ENCODE measurements at places on chromosomes 6 and 20. TPM values are rescaled to one million over a fixed set of nuclear protein-coding genes. Genes with fewer than 3 reads are reported as not detected.
A peak's percentile ranks its signal among the peaks of the same experiment; 100 is the strongest.

GRCh38 chr20:48015943-48016723, 230.9 kb upstream of the SULF2 start:
- no peak for DNase-seq

DNA sequence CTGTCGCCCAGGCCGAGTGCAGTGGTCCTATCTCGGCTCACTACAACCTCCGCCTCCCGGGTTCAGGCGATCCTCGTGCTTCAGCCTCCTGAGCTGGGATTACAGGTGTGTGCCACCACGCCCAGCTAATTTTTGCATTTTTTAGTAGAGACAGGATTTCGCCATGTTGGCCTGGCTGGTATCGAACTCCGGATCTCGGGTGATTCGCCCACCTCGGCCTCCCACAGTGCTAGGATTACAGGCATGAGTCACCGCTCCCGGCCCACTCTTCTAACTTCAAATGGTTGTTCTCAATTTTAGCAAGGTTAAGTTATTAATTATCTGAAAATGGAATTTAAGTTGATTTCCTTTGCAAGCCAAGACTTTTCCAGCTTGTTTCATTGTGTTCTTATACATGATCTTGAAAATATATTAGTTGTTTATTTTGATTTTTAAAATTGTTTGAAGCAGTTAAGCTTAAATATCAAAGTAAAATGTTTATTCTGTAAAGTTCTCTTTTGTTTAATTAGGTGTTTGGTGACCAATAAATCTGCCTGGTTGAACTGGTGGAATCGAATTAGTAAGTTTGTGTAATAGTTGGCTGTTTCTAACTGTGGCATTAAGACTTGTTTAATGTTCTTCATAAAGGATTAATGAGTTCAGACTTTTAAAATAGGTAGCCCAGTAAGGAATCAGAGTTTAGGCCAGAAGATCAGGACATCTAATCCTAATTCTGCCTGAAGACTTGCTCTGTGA, 2.3 kb downstream of the PM20D2 start:
- no peak for DNase-seq

GRCh38 chr6:125571207-125571755, 178.2 kb upstream of the HEY2 start:
- DNase-seq, result no peak

DNA sequence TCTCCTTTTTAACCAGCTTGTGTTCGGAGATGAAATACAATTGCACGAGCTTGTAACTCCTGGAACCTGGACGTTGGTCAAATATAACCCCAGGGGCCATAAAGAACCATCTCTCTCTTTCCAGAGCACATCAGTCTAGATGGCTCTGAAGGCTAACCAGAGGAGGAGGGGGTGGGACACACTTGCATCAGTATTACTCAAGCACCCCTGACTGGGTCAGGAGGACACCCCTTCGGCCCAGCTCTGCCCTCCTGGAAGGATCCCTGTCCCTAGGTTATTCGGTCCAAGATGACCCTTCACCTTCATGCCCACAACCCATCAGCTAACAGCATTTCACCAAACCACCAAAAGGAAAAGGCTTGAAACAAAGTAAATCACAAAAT, 67.1 kb downstream of the FYN start:
- no peak for DNase-seq

GRCh38 chr6:166625356-166625755, 1.7 kb downstream of the RPS6KA2 start:
- no peak for DNase-seq

DNA sequence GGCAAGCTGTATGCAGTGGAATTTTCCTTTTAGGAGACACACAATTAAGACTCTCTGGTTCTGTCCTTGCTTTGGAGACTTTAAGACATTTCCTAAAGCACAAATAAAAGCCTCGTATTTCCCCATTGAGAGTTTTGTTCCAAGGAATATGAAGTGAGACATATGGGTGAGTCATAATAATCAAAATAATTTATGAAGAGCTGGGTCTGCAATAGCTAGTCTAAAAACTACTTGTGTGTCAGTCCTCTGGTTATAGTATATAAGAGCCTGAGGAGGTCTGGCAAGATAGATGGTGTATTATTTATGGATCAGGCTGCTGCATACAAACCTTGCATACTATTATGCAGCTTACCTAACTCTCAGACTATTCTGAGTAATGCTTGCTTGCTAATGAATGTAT, 142.6 kb downstream of the ADGRG6 start:
- no peak for DNase-seq

GRCh38 chr6:161462148-161462547, 188.3 kb upstream of the AGPAT4 start:
- DNase-seq, result no peak

DNA sequence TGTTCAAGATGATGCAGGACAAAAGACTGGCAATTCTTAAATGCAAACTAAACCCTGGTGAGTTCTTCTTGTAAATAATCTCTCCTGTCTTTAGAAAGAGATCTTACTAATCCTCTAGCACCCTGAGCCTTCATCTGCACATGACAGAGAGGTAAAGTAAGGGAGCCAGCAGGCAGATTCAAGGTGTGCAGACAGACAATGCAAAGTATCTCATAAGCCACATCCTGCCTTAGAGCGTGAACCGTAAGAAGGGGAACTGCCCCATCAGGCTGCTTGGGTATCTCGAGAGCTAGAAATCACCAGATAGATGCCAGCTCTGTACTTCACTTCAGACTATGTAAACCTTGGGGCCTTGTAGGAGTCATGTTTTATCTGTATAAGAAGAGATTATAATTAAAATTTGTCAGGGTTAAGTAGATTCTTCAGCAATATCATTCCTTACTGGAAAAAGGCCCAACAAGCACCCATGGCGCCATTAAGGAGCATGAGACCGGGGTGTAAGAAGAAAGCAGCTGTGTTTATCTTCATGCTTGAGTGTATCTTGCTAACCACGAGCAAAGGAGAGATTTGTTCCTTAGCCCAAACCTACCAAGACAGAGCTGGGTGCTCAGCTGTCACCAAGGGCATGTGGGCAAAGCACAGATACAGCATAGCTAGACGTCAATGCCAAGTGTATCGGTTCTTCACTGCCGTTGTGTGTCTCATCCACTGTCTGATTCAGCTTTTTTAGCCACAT, 24.4 kb downstream of the CNR1 start:
- DNase-seq, result no peak

DNA sequence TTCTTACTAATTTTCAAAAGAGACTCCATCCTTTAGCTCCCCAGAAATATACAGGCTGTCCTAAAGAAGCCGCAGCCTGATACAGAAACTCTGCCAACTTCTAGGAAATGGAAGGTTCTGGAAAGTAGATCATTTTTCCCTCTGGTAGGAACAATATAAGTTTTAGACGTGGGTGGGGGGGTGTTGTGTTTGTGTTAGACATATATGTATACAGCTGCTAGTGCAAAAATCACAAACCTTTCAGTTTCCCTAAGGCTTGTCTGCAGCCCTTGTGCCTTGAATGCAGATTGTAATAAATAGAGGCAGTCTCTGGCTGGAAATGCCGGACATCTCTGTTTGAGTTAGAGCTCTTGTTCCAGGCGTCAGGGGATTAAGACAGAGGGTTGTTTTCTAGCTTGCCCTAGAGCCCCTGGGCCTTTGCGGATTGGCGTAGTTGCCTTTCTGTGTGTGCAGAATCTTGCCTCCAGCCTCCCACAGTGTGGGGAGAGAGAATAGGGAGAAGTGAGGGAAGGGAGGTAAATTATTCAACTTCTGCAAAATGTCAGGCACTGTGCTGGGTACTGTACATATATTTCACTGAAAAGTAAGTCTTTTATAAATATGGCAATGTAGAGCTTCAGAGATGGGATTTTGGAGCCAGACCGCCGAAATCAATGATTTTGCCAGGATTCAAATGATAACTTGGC, 269.7 kb downstream of the PRL start:
- no peak for DNase-seq

GRCh38 chr6:36719126-36719525, 21.5 kb downstream of the RAB44 start:
- DNase-seq, result no peak

TMEM14B gene
- 121 TPM for total RNA-seq

ACTL10 gene
- not detected for total RNA-seq

- peak; percentile 40 for DNase-seq
These were observed 5.6 kb upstream of the PHACTR3 start for GRCh38 chr20:59598625-59599310.

- DNase-seq, result no peak
These were observed 1.2 kb downstream of the HIVEP1 start for GRCh38 chr6:12013307-12013719.

- DNase-seq, result no peak
These were observed 119.7 kb upstream of the ZFP64 start for GRCh38 chr20:52311209-52311794.

GDAP1L1 gene
- not detected for total RNA-seq

MAP7 gene
- 60.7 TPM for total RNA-seq

DNA sequence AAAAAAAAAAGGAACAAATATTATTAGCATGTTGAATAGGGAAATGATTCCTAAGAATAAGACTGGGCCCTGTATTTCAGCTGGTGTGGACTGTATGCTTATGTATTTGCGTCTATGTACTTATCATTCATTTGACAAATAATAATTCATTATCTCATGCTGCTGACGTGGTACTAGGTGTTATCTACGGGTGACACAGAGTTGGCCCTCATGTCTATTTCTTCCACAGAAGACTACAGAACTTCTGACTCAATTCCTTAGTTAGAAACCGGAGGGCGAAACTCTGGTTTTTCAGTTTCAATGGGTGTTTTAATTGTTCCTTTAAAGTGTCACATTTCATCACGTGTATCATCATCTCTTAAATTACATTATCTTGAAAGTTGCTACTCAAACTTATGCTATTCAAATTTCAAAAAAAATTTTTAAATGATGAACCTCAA, 305.9 kb downstream of the CLIC5 start:
- no peak for DNase-seq

SLCO4A1 gene
- 91.6 TPM for total RNA-seq

- no peak for DNase-seq
These were observed 53.4 kb downstream of the HIVEP1 start for GRCh38 chr6:12065321-12066140.

DNA sequence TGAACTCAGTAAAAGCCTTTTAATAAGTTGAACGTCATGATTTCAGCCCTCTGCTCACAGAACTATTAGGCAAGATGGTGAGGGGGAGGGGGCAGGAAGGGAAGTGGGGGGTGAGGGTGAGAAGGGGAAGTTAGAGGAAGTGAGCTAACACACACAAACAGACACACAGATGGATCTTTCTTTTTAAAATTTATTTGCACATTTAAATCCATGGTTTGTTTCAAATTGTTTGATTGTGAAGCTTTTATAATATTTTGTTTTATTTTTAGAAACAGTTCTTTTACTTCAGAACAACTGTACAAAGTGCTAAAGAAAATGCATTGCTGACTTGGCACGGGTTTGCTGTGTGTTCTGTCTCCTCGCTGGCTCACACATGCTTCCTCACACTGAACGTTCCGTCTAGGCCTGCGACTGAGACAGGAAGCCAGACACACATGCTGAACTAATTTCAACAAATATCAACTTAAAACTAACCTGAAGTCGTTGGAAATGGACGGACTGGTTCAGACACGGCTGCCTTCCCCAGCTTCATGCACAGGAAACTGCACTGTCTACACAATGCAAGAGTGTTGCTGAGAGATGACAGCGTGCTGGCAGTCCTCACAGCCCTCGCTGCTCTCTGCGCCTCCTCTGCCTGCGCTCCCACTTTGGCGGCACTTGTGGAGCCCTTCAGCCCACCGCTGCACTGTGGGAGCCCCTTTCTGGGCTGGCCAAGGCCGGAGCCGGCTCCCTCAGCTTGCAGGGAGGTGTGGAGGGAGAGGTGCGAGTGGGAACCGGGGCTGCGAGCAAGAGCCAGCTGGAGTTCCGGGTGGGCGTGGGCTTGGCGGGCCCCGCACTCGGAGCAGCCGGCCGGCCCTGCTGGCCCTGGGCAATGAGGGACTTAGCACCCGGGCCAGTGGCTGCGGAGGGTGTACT, 8.1 kb upstream of the ZBP1 start:
- DNase-seq, result no peak

OR2H2 gene
- total RNA-seq, result not detected

DNA sequence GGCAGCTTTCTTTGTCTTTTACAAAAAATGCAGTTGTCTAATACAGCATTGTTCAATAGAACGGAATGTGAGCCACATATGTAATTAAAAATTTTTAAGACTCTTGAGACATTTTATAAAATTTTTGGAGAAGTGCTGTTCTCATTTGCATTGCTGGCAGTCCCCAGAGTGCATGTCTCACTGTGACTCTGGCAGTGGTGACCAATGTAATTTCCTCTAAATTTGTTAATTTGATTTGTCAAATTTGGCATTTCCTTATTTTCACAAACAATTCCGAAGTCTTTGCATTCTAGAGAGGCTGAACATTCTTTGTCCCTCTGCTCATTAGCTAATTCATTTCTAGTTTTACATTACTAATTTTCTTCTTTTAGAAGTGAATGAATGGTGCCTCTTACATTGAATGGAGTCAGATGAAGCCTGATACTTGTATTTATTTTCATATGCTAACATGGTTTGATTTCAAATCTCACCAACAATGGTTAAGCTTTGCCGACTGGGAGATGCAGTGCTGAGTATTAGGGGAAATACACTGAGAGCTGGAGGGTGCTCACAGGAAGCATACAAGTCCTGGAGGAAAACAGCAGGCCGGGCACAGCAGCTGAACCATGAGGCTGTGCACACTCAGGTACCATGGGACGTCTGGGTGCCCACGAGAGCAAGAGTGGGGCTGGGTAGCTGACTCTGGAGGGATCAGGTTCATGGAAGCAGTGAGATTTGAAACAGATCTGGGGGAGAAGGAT, 68.5 kb upstream of the ARMC2 start:
- no peak for DNase-seq

DNA sequence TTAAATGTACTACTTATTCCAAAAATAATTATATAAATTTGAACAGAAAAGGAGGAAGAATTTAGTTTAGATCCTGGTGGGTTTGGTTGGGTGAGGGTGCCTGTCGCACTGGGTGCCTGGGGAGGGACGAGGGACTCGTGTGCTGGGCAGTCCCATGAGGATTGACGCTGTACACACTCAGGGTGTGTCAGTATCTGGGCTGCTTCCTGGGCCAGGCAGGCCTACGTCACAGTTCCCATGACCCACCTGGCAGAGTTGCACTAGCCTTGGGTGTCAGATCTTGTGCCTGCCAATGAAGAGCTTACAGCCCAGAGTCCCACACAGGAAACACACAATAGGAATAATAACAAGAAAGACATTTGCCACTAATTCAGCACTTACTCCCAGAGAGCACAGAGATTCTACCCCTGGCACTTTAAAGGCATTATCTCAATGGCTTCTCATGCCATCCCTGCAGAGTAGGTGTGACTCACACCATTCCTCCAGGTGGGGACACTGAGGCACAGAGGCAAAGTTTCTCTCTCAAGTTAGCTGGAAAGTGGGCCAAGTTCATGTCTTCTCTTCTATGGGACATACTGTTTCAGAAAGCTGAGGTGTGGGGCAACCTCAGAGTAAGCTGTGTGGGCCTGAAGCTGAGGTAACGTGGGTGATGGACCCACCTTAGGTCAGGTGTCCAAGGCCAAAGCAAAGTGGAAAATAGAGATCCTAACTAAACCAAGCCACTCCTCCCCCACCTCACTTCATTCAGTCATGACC, 1.3 kb upstream of the SDCBP2 start:
- peak; percentile 88 for DNase-seq

DNA sequence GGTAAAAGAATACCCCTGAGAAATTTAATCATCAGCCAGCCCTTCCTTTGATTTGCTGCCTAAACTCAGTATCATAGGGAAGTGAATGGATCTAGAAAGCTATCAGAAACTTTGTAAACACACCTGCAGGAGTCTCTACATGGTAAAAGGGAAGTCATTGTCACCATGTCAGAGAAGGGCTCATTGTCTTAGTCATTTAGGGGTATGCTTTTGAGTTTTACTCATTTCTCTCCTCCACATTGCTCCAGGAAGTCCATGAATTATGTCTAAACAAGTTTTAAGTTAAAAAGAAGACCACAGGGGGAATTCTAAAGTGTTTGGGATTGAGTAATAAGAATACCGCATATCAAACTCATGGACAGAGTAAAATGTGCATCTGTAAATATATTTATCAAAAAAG, 2.5 kb downstream of the SLC17A1 start:
- DNase-seq, result no peak

SRSF12 gene
- total RNA-seq, result 0.37 TPM

Measured in NCI-H460 (cell line).